ENCODE measurements at places on chromosomes 6 and 20. TPM values are rescaled to one million over a fixed set of nuclear protein-coding genes. Genes with fewer than 3 reads are reported as not detected.

GRCh38 chr6:31393932-31394331 lies 9.5 kb upstream of the MICA start:
- no peak for DNase-seq

GRCh38 chr6:43172104-43173007 lies 1.3 kb downstream of the SRF start:
- DNase-seq, result no peak

DNA sequence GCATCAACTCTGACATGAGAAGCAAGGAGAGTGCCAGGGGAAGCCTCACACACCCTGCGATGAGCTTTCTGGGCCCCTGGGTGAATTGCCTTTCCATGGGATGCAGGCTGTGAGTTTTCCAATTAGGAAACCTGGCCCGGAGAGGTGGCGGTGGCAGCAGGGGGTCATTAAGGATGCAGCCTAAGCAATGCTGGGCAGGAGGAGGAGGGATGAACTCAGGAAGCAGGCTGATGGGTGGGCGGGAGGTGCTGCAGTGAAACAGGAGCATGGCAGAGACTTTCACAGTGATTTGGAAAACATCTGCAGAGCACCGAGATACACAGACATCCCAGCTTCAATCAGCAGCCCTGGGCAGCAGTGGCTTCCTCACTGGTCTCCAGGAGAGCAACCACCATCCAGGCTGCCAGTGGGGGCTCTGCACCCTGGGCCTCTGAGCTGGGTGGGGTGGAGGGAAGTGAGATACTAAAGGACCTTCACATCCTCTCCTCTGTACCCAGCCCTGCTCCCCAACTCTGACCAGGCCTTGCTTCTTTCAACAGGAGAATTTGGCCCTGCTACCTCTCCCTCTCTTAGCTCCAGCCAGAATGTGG lies 44.9 kb downstream of the LRFN2 start:
- DNase-seq, result no peak

DDAH2 gene
- total RNA-seq, result 108 TPM

DNA sequence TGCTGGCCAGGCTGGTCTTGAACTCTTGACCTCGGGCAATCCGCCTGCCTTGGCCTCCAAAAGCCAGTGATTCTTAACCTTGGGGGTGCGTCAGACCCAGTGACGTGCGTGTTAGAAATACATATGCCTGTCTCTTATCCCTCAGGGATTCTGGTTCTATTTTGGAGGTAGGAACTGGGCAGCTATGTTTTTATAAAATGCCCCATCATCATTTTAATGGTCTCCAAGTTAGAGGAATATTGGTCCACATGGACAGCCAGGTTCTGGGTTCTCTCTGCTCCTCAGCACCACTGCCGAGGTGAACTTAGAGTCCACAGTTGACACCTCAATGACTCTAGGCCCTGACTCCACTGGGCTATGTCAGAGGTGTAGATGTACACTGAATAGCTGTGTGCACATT lies 352.7 kb downstream of the SMOC2 start:
- no peak for DNase-seq

- peak; percentile 45 for DNase-seq
These were observed 90.2 kb upstream of the SSTR4 start for GRCh38 chr20:22944936-22945335.

PAK5 gene
- 0.23 TPM for total RNA-seq

DNA sequence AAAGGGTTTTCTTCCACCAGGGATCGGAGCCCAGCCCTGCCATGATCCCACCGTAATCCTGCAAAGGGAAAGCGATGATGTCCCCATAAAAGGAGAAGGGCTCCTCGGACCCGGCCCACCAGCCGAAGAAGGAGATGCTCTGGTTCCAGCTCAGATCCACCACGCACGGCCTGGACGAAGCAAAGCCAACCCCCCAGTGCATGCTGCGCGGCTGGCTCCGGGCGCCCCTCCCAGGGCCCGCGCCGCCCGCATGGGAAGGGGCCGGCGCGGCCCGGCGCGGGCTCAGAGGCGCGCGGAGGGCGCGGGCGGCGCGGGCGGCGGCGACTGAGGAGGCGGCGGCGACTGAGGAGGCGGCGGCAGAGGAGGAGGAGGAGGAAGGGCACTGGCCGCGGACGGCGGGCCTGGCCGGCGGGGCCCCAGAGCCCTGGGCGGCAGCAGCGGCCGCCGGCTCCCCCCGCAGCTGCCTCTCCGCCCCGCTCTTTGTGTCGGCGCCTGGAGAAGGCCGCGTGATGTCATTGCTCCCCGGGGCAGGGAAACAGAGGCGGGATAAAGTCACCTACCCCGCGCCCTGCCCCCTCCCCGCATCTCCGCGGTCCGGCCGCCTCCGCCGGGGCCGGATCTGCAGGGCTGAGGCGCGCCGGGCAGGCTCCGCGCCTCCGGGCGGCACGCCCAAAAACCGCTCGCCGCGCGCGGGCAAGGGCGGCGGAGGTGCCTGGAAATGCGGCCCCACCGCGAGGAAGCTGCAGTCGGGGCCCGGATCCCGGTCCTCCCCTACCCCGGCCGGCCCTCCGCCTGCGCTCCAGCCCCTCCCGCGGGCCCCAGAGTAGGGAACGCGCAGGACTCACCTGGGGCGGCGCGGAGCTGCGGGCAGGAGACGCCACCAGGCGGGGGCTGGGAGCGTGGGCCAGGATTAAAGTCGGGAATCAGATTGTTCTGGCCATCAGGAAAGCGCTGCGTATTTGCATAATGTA lies at the start of gene FAXC:
Gene FAXC, minus strand, starts transcription at position 504 of the 971 bp plus-strand sequence. Its CDS starts 302 bp downstream, at position 202.
- DNase-seq, result peak; percentile 87

GRCh38 chr6:82861121-82861520 lies 204.5 kb downstream of the UBE3D start:
- DNase-seq, result no peak

DHX16 gene
- total RNA-seq, result 33.1 TPM

DNA sequence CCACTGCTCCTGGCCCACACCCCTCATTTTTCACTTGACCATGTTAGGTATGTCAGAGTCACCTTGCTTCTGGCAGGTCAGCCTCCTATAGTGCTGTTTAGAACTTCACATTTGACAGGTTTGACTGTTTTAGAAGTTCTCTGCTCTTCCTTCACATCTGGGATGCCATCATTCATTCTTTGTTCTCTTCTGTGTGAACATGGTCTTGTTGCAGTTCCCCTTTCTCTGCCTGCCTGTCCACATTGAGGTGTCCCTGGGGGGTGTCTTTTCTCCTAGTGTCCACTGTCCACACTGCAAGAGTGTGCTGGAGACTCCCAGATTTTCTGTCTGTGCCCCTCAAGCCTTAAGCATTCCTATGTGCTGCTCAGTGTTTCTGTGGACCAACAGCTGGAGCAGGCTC lies 89.5 kb downstream of the JARID2 start:
- DNase-seq, result no peak

DNA sequence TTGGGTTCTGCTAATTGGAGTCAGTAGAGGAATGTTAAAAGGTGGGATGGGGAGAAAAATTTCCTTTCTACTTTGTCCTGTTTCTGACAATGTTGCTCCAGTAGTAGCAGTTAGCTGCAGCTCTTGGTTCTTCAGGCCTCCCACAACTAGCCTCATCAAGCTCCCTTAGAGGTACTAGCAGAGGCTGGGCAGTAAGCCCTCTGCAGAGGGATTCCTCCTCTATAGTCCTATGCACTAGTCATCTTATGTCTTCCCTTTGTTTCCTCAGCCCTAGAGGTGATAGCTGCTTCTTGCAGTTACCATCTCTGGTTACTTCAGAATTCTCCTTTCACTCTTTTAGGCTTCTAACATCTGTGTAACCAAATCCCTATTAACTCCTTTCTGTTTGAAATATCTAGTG lies 99.8 kb downstream of the FILIP1 start:
- no peak for DNase-seq

- DNase-seq, result no peak
These were observed 23.5 kb downstream of the TBC1D20 start for GRCh38 chr20:438571-439469.

GRCh38 chr6:106924694-106925523 lies 49.6 kb downstream of the CD24 start:
- peak; percentile 19 for DNase-seq

DNA sequence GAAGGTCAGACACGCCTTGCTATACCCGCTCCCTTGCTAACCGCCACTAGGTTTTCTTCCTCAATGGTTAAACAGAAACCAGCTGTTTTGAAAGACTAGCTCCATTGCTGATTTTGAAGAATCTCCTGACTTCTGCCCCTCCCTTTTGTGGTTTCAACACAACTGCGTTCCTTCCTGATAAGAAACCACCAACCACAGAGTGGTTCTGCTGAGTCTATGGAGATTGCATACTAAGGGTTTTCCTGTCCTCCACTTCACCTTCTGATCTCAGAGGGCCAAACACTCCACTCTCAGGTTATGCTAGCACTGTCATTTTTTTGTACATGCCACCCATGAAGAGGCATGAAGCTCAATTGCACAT lies 207.9 kb downstream of the MYLK4 start:
- DNase-seq, result no peak

DNA sequence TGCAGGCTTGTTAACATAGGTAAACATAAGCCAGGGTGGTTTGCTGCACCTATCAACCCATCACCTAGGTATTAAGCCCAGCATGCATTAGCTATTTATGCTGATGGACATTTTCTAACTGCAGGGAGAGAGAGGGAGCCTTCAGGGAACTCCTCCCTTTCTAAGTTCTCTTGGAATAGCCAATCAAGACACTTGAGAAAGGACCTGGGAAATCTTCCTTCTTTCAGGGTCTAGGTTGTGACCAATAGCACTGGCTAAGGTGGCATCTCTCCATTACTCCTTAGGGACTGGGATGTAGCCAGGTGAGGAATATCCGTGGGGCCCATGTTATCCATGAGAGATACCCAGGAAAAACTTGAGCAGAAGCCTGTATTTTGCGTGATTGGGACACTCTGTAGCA lies 849.6 kb upstream of the MAP3K7 start:
- DNase-seq, result no peak

- DNase-seq, result no peak
These were observed 691.8 kb downstream of the QKI start for GRCh38 chr6:164106345-164106769.

NEU1 gene
- 35.0 TPM for total RNA-seq

FAM83B gene
- 0.11 TPM for total RNA-seq

GRCh38 chr20:43320536-43320935 lies 130.8 kb upstream of the PTPRT start:
- no peak for DNase-seq

TBX18 gene
- 17.4 TPM for total RNA-seq

DNA sequence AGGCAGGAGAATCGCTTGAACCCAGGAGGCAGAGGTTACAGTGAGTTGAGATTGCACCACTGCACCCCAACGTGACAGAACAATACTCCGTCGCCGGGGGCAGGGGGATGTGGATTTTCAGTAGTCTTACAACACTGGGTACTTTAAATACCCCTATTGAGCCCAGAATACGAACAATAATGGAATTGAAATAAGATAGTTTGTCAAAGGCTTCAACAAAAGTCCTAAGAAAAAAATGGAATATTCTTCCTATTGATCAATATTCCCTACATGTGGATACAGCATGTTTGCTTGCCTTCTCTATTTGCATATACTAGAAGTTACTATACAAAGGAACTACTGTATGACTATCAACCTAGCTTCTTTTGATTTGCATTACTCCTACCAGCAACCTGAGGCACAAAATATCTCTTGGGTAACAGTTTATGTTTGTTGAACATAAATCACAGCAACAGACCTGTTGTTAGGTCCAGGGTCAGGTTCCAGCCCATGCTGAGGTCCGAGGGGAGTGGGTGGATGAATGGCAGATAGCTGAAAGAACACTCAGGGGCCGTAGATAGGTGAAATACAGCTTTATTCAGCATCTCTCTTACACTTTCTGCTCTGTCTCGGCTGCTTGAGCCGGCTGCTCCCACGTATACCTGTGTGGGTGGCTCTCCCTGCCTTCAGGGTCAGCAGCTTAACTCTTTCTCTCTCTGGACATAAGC lies 23.8 kb downstream of the MAN1A1 start:
- DNase-seq, result no peak

GRCh38 chr6:160070831-160071230 lies 50.8 kb upstream of the SLC22A1 start:
- DNase-seq, result no peak

CPNE5 gene
- 3.0 TPM for total RNA-seq

DNA sequence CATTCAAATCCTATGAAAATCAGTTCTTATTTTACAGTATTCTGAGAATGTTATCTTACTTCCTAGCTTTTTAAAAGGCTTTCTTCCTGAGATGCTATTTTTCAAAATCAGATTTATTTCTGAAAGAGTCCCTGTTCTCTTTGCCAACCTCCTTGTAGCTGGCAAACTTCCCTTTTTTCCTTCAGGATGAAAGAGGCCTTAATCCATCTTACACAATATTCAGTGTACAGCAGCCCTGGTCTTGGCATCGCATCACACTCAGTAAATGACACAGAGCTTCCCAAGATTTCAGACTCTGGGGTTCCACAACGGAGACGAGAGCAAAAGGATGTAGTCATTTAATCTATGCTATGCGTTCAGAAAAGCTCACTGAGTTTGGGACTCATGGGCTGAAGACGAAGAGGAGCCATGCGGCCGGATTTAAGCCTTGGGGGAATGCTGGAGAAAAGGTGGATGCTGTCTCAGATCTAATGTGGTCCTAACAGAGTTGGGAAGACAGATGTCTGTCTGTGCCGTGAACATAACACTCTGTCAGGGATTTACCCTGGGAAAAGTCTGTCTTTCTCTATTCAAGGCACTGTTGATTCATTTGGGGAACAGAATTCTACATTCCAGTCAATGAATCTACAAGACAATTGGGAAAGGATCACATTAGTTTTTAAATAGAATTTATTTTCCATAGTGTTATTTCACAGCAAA lies 616.4 kb upstream of the AGPAT4 start:
- DNase-seq, result no peak

- DNase-seq, result no peak
These were observed 5.9 kb downstream of the PCED1A start for GRCh38 chr20:2834401-2835110.

DNA sequence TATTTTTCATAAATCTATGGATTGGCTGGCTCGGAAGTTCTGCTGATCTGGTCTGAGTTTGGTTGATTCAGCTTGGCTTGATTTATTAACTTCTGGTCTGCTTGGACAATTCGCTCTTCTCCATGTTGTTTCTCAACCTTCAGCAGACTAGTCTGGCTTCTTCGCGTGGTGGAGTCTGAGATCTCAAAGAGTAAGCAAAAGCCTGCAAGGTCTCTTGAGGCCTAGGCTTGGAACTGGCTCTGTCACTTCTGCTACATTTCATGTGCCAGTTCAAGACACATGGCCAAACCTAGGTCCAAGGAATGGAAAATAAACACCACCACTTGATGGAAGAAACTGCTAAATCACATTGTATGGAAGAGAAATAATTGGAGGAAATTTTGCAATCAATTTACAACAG lies 115.1 kb upstream of the JAG1 start:
- peak; percentile 62 for DNase-seq

INSM1 gene
- not detected for total RNA-seq

- no peak for DNase-seq
These were observed 1112.3 kb upstream of the CITED2 start for GRCh38 chr6:140486450-140487361.

- no peak for DNase-seq
These were observed 290.2 kb downstream of the BTBD3 start for GRCh38 chr20:12207875-12208274.

- DNase-seq, result no peak
These were observed 87.1 kb upstream of the POU3F2 start for GRCh38 chr6:98747273-98747672.

- no peak for DNase-seq
These were observed 78.9 kb downstream of the GINS1 start for GRCh38 chr20:25486377-25486776.

- no peak for DNase-seq
These were observed 667.0 kb upstream of the MARCKS start for GRCh38 chr6:113190170-113190569.

DCDC2 gene
- not detected for total RNA-seq

CST7 gene
- 1.2 TPM for total RNA-seq

Measured in esophagus muscularis mucosa (tissue), 4 donors.